Stimulated activated CD4-positive, alpha-beta T cell treated with anti-CD3 and anti-CD28 coated beads, Interleukin-12 subunit alpha, Interleukin-12 subunit beta, amount 100 ng/mL, for 24 hours (primary cell): ENCODE measurements at places on chromosomes 13 and 19.

GRCh38 chr19:55088021-55088451, 12.4 kb downstream of the EPS8L1 start:
- DNase-seq = no peak

GRCh38 chr13:32951580-32951979, 64.6 kb upstream of the KL start:
- DNase-seq = no peak

DNA sequence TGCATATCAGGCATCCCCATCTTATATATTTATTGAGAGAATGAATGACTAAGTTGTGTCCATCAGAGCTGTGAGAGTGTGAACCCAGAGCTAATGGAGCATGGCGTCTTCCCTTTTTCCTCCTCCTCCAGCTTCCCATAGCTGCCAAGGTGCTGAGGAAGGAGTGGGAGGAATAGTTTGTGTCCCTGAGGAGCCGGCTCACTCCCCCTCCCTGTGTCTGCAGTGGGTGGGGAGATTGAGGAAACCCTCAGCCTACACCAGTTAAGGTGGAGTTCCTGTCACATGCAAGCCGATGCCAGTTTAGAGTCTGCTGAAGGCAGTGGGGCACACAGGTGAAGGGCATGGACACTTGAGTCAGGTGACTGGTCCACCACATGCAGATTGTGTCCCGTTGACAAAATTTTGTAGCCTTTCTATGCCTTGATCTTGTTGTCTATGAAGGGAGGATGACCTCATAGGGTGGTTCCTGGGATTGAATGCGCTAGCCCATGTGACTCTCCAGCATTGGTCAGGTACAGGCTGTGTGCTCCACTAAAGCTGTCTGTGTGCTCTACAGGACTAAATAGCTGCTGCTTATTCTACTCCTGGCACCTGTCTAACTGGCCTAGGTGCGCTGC, 47.6 kb upstream of the GPI start:
- no peak for DNase-seq

- no peak for DNase-seq
Measured at GRCh38 chr13:110638814-110639806, 23.8 kb downstream of the NAXD start.

GRCh38 chr19:31083105-31083504, 266.1 kb downstream of the TSHZ3 start:
- DNase-seq = no peak
